NCI-H345 (cell line): ENCODE measurements at places on chromosomes 4 and X.
A peak's percentile ranks its signal among the peaks of the same experiment; 100 is the strongest.

GRCh38 chr4:152132776-152133175 is 372.0 kb upstream of the GATB start:
- DNase-seq: no peak

DNA sequence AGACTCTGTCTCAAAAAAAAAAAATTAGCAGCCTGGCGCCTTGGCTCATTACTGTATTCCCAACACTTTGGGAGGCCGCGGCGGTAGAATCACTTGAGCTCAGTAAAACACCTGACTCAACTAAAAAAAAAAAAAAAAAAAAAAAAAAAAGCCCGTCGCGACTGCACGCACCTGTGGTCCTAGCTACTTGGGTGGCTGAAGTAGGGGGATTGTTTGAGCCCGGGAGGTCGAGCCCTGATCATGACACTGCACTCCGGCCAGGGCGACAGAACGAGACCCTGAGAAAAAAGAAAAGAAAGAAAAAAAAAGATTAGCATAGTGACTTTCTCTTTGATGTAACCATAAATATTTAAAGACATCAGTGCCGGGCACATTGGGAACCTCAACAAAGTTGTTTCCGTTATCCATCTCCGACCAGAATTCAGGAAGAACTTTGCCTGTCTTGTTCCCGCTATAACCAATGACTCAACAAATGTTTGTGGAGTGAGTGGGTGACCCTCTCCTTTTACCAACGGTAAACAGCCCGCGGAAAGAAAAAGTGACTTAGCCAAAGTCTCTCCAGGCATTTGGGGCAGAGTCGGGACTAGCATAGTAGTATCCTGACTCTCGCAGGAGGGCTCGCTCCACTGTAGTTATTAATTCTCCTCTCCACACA is 553 bp upstream of the MED28 start:
- DNase-seq: no peak

GRCh38 chr4:147778942-147779341 is 47.1 kb downstream of the ARHGAP10 start:
- DNase-seq: no peak

DNA sequence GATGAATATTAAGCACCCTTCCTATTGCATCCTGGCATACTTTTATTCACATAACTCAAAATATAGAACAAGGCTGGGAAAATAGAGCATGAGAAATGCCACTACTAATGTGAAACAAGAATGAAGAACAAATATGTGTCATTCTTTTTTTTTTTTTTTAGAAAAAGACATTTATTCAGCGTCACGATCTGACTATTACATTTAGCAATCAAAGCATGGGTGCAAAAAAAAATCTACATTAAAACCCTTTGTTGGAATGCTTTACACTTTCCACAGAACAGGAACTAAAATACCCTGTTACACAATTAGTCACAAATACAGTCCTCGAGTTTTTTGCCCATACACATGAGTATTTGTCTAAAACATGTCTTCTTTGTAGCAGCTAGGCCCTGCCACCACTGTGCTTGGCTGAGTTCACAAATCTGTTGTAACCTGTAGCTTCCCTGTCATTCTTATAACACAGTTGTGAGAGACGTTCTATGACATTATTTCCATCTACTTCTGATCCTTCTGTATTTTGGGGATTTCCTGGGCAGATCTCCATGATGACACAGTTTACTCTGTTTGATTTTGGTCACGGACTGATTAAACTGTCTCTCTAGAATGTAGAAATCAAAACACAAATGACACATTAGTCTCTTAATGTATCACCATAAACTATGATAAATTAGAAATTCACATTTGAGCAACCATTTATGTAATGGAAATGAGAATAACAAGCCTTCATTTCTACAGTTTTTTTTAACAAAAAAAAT is 9.4 kb upstream of the TET2 start:
- DNase-seq: no peak

DNA sequence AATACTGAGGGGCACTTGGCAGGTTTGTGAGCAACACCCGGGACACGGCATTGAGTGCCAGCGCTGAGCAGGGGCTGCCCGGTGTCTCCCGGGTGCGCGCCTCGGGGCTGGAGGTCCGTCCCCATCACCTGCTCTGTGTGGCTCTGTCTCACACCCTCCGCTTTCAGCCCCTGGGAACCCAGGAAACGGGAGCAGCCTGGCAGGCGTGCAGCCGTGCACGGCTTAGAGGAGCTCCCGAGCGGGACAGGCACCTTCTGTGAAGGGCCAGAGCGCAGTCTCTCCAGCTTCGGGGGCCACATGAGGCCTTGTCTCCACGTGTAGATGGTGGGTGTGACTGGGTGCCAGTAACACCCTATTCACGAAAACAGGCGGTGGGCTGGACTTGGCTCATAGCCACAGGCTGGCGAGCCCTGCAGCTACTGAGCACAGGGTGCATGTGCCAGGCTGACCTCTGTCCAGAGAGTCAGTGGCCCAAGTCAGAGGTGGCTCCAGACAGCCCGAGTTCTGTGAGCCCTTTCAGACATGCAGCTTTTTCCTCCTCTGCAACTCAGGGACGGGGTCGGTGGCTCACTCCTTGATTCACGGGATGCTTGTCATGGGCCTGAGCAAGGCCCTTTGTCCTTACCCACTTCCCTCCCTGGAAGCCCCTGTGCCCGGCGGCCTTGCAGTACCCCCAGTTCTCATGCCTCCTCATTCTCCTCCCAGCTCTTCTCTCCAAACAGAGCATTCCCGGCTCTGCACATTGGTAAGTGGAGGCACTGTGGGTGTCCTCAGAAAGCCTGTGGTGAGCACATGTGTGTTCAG is 23.5 kb downstream of the UVSSA start:
- no peak for DNase-seq

GRCh38 chrX:12975991-12976558 is 1.2 kb downstream of the TMSB4X start:
- peak; percentile 36 for DNase-seq

- DNase-seq: no peak
Measured at GRCh38 chr4:157271166-157271869, 50.8 kb downstream of the GRIA2 start.

DNA sequence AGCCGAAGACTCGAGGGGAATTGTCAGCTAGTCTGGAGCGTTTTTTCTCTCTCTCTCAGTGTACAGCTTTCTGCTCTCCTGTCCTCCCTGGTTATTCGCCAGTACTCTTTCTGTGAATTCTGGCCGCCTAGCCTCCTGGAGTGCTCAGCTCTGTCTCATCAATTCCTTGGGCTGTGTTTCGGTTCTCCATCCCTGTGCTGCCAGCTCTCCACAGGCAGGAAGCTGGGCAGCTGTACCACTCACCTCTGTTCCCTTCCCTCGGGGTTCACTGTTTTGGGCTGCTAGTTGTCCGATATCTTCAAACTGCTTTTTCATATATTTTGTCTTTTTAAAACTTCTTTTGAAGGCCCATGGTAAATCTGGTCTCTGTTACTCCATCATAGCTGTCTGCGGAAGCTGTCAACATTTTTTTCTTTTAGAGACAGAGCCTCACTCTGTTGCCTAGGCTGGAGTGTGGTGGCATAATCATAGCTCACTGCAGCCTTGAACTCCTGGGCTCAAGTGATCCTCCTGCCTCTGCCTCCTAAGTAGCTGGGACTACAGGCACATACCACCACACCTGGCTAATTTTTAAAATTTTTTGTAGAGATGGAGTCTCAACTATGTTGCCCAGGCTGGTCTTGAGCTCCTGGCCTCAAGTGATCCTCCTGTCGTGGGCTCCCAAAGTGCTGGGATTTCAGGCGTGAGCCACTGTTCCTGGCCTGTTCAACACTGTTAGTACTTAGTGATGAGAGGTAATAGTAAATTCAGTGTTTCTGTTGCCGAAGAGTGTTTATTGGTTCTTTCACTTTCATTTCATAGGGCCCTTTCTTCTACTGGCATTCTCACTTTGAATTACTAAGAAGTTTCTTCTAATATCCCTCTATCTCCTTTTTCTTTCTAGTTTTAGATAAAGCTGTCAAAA is 18.6 kb downstream of the ZCCHC4 start:
- no peak for DNase-seq
